ENCODE measurements at places on chromosomes 5 and 9.

DNA sequence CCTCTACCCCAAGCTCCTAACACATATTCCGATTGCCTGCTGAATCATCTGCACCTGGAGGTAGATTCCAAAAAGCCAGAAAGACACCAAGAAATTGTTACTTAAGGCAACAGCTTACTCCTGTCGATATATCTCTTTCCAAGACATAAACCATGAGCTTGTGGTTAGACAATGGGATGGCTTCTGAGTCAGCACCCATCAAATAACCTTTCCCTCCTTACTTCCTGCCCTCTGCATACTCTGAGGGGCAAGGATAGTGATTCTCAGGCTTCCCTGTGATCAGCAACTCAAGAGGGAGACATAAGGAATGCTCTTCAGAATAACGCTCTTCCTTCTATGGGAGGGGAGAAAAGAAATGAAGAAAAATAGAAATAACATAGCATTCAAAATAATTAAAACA, 70.9 kb downstream of the TMEM215 start:
- DNase-seq, result no peak

DNA sequence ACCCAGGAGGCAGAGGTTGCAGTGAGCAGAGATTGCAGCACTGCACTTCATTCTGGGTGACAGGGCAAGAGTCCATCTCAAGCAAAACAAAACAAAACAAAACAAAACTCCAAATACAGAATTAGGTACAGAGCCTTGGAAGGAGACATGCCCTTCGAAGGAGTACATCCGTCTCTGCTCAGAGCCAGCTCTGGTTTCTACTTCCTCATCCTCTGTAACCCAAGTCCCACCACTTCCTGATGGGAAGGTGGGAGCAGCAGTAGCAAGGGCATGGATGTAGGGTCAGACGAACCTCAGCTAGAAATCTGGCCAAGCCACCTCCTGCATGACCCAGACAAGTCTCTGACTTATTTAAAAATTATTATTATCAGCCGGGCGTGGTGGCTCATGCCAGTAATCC, 16.5 kb upstream of the STXBP1 start:
- peak; percentile 43 for DNase-seq

GRCh38 chr5:13488254-13488931, 456.1 kb downstream of the DNAH5 start:
- no peak for DNase-seq

DNA sequence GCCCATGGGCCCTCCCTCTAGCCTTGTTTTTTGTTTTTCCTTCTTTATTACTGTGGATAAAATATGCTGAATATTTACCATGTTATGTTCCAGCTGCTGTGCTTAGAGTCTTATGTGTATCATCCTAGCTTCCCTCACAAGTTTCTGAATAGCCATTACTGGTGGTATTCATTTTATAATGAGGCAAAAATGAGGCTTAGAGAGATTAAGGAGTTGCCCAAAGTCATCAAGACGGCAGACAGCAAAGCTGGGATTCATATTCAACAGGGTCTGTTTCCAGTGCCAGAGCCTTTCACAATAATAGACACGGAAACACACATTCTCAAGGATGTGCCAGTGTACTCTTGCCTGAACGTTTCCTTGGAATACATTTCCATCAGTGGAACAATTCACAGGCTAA, 258.1 kb downstream of the CTNND2 start:
- no peak for DNase-seq

DNA sequence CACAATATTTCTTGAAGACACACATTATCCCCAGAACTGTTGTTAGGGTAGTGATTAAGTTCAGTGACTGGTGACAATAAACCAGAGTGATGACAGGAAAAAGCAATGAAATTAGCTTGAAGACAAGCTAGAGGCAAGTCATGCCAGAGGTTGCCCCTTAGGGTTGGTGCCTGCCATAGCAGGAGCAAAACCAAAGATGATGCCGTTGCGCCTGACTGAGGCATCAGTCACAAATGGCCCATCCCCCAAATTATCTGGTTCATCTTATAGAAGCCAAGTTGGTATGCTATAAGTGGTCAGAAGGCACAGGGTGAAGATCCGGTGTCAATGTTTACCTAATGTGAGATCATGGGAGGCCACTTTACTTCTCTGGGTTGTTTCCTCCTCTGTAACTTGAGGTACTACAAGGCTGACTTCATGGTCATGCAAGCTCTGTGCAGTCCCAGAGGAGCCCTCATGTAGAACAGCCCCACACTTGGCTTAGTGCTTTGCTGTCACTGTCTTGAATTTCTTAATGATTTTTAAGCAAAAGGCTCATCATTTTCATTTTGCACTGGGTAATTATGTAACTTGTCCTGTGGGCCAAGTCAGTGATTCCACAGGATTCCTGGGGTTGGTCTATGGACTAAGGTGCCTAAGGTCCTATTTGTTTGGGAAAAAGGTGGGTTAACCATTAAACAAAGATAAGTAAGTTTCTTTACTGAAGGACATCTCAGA, 211.3 kb downstream of the MAN2A1 start:
- no peak for DNase-seq

DNA sequence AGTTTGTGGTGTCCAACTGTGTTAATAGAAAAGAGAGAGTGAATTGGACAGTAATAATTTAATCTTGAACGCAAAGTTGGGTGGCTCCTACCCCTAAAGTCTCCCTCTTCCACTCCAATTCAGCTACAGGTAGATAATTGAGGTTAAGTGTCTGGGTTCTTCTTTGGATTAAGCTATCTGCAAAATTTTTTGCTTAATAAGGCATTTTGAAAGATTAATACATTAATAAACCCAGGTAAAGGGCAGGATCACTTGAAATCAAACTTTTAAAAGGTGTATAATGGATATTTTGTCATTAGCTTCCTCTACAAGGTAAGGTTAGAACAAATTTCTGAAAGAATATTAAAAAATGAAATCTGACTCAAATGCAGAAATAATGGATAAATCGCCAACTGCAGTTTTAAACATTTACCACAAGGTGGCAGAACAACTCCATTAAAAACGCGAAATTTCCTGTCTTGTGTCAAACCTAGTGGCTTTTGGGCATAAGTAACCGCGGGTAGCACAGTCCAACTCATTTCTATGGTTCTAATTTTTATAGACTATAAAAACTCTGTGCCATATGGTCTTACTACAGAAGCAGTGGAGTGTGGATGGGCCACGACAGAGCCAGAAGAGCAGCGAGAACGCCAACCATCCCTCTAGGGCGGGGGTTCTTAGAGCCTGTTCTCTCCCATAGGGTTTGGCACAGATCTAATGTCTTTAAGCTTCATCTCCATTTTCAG, 276.5 kb downstream of the ARHGEF28 start:
- DNase-seq, result peak; percentile 4

- no peak for DNase-seq
These were observed 106.8 kb upstream of the NREP start for GRCh38 chr5:111863801-111864200.

DNA sequence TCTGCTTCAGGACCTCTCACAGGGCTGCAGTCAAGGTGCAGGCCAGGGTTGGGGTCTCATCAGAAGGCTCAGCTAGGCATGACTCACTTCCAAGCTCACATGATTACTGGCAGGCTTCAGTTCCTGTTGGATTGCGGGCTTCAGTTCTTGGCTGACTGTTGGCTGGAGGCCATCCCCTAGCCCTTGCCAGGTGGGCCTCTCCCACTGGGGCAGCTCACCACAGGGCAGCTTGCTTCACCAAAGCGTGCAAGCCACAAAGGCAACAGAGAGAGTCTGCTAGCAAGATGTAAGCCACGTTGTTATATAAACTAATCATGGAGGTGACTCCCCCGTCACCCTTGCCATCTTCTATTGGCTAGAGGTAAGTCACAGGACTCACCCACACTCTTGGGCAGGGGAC, 14.4 kb downstream of the CPLX2 start:
- DNase-seq, result peak; percentile 86
